ENCODE measurements at places on chromosomes 1 and 21.
A peak's percentile ranks its signal among the peaks of the same experiment; 100 is the strongest.

DNA sequence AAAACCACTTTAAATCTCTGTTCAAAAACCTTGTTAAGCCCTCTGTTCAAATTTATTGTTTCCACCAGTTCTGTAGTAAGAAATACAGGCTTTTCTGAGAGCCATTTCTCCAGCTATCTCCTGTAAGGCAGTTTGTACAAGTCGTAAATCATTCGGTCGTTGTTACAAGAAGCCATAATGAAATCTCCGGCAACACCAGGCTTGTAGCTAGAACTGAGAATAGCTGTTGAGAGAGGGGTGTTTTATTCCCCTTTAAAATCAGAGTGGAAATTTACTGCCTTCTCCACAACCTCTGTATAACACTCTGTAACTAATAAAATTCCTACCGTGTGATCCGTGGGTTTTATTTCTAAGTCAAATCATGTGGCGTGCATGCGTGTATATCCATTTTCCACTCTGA lies 335.8 kb upstream of the KAZN start:
- DNase-seq, result peak; percentile 23

- DNase-seq, result peak; percentile 67
Observed at GRCh38 chr1:159214149-159214760, 9.6 kb downstream of the ACKR1 start.

DNA sequence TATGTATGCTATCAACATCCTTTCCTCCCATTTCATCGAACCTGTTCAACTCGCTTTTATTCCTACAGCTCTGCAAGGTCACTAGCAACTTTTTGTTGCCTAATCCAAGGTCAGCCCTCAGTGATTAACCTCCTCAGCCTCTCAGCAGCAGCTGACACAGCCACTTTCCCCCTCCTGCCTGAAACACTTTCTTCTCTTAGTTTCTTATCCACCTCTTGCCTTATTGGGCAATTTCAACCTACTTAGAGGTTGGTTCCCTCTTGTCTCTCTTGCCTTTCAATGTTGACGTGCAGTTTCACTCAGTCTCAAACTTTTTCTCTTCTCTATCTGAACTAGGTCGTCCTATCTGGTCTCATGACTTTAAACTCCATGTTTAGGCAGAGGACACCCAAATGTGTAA lies 156.3 kb downstream of the C1orf94 start:
- no peak for DNase-seq

- no peak for DNase-seq
Observed at GRCh38 chr1:10598389-10598702, 123.6 kb downstream of the PEX14 start.

DNA sequence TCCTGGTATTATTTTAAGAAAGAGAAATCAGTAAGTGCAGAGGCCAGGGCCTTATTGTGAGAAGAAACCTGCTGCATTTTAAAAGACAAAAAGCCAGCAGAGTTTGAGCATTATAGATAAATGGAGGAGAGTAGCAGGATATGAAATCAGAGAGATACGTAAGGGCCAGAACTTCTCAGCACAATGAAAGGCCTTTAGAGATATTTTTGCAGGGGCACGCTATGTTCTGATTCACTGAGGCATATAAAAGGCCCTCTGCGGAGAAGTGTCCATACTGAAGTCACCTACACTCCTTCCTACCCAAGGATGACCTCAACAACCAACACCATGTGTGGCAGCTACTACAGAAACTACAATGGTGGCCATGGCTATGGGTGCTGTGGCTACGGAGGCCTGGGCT lies at the start of gene KRTAP6-3:
Gene KRTAP6-3 (plus strand): TSS at position 301 of the 400 bp plus-strand sequence. CDS start 6 bp downstream, at position 307.
- no peak for DNase-seq

DNA sequence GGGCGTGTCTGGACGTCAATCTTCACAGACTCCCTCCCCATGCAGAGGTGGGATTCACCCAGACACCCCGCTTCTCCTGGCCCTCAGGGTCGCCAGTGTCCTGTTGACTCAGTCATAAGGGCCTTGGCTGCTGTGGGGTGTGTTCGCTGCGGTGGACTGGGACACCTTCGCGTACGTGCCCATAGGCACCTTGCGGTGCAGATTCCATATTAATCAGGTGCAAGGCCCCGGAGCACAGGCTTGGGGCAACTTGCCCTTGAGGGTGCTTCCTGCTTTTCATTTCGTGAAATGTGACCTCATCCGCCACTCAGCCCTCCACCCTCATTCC lies 398 bp upstream of the SLC30A10 start:
- DNase-seq, result no peak

DNA sequence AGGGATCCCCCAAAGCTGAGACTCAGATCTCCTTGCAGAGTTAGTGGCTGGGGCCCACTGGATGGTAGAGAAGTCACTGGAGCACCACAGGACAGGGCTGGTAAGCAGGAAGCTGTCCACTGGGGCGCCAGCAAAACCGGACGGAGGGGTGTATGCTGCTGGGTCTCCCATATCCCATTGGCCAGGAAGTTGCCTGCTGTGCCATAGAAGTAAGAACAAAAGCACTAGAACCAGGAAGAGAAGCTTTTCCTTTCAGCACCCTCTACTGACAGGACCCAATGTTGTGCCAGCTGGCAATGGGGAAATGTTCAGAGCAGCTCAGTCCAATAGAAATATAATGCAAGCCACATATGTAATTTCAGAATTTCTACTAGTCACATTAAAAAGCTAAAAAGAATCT lies 146.6 kb downstream of the SPATA46 start:
- DNase-seq, result no peak

- DNase-seq, result no peak
Observed at GRCh38 chr1:247114351-247115140, 10.4 kb upstream of the ZNF669 start.

- no peak for DNase-seq
Observed at GRCh38 chr1:205961405-205961804, 18.1 kb upstream of the SLC26A9 start.

DNA sequence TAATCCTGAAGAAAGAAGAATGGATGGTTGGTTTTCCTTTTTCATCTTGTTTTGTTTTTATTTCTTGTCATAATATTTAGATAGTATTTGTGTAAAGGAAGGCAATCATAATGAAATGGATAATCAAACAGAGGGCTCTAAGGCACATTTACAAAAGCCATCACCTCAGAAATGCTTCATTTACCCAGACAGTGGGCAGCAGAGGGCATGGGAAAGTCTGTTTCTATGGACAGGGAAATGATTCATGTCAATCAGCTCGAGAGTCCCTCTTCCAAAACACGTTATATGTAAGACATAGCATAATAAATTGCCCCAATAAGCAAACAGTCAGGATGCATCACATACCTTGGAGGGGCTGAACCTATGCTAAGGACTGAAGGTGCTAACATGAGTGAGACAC lies 426.1 kb downstream of the PLPP3 start:
- DNase-seq, result no peak

- no peak for DNase-seq
Observed at GRCh38 chr1:20710469-20711284, 7.1 kb downstream of the KIF17 start.

DNA sequence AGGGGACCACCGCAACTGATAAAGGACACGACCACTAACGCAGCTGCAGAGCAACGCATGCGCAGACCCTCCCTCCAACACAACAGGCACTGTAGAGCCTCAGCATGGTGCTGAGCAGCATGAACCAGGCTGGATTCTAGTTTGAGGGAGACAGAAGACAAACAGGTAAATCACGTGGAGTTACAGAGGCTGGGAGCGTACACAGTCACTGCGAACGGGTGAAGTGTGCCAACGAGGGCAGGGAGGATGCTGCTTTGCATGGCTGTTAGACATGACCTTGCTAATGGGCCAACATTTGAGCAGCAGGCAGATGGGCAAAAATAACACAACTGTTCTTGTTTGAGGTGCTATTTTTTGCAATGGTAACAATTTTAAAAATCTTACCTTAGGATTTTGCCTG lies 55.2 kb upstream of the NADK start:
- no peak for DNase-seq

- DNase-seq, result peak; percentile 61
Observed at GRCh38 chr1:161420763-161421455, 53.2 kb upstream of the CFAP126 start.

GRCh38 chr1:30598571-30599114 lies 124.7 kb downstream of the MATN1 start:
- DNase-seq, result no peak

DNA sequence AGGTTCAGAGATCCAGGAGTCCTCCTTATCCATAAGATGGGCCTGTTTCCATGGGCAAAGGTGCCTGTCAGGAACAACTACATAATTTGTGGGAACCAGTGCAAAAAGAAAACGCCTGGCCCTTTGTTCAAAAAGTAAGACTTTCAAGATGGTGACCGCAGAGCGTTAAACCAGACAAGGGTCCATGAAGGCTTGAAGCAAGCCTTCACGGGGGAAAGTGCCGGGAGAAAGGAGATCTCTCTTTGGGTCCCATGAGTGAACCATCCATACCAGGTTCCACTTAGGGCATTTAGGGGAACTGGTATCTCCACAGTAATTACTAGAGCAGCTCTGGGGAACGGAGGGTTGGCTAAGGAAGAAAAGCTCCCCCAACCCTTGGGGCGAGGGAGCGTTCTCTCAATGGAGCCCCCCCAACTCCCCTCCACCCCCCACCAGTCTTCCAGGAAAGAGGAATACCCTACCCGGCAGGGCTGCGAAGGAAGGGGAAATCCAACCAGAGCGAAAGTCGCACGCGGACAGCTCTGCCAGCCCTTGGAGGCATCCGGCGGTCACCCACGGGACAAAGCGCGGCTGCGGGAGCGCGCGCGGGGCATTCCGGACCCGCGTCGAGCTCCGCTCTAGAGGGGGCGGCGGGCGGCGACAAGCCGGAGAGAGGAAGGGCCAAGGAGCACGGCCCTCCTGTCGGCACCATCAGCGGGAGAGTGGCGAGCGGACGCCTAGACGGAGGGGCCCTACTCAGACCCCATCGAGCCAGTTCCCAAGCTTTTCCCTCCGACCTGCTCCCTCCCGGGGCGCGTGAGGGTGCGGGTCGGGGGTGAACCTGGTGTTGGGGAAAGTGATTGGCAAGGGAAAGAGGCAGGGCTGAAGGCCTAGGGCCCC lies 687 bp upstream of the RASSF5 start:
- no peak for DNase-seq

DNA sequence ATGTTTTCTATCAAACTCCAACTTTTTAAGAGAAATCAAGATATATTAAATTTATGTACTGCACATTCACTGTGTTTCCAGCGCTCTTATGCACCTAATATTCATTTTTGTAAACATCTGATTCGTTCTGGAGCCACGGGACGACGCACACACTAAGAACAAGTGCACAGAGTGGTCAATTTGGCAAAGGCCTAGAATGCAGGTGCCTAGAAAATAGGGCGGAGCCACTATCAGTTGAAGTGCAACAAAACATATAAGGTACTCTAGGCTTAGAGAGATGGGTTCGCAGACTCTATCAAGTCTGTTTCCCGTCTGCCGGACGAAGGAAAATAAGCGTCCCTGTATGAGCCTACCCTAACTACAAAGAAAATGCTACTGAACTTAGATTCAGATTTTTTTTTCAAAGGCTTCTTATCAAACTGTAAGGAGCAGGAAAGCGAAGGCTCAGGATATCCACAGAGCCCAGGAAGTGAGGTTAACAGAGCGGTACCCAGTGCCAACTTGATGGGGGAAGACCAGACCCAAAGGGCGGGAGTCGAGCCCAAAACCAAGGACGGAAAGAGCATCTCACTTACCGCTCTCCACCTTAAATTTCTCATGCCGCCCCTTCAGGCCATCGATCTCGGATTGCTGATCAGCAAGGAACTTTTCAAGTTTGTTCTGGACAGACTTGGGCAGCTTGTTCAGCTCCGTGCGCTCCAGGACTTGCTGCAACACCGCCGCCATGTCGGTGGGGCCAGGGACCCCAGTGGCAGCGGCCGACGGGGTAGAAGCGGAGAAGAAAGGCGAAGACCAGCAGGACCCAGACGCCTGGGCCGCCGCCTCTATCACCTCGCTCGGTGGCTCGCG lies 526 bp downstream of the TPR start:
- DNase-seq, result peak; percentile 51

DNA sequence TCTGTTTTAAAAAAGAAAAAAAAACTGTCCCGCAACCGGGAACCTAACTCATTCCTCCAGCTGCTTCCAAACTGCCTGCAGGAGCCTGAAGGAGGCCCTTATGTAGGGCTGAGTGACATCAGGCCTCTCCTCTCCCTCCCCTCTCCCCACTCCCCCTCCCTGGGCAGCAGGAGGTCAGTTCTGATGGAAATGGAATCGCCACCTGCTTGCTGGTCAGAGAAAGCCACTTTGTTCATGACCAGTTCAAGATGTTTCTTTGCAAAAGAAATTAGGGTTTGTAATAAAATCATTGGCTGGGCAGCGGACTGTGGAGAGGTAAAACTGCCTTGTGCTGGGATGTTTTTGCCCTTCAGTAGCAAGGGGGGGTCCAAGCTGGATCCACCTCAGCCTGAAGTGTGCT lies at the start of gene MAP1LC3C:
Gene MAP1LC3C (minus strand): TSS at position 73 of the 400 bp plus-strand sequence. CDS start 90 bp downstream, outside the sequence.
- DNase-seq, result no peak

GRCh38 chr1:99717005-99717404 lies 49.4 kb downstream of the FRRS1 start:
- no peak for DNase-seq

- no peak for DNase-seq
Observed at GRCh38 chr21:27817074-27817473, 850.2 kb upstream of the ADAMTS5 start.

- peak; percentile 37 for DNase-seq
Observed at GRCh38 chr1:54052431-54052933, 522 bp downstream of the TMEM59 start.

DNA sequence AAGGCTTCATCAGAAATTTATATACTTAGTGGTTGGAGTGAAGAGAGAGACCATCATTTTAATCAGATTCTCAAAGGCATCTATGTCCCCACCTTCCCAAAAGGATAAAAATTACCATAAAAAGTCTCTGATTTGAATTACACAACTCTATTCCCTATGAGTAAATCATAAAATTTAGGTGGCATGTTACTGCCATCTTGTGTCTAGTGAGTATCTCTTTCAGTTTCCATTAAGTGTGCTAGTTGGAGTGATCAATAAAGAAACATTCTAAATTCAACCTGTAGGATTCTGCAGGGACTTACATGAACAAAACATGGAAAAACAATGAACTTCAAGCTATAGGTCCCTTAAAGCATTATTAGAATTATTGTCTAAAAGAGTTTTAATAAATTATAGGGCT lies 655.4 kb downstream of the LTN1 start:
- no peak for DNase-seq

GRCh38 chr1:233183226-233184020 lies 112.1 kb downstream of the PCNX2 start:
- no peak for DNase-seq

- no peak for DNase-seq
Observed at GRCh38 chr1:181784039-181784683, 277.4 kb downstream of the ZNF648 start.

- DNase-seq, result no peak
Observed at GRCh38 chr1:165875171-165875570, 47.8 kb downstream of the UCK2 start.
